ENCODE measurements at places on chromosomes 4 and X. TPM values are rescaled to one million over a fixed set of nuclear protein-coding genes. Genes with fewer than 3 reads are reported as not detected.

Gene CXCR3
- not detected for total RNA-seq

Gene ARMCX1
- total RNA-seq: 68.4 TPM

Gene WDR44
- 16.3 TPM for total RNA-seq

Gene ADH1A
- not detected for total RNA-seq

Gene PJA1
- 36.5 TPM for total RNA-seq

Gene CXCL11
- not detected for total RNA-seq

Gene CRLF2
- total RNA-seq: not detected

Gene P2RY8
- not detected for total RNA-seq

Gene SCRG1
- 0.33 TPM for total RNA-seq

Gene SLC6A8
- total RNA-seq: 7.0 TPM

Gene FGFR3
- 0.25 TPM for total RNA-seq

All from uterine smooth muscle cell (primary cell).